ENCODE measurements at places on chromosomes 3 and 15.
A peak's percentile ranks its signal among the peaks of the same experiment; 100 is the strongest.

GRCh38 chr3:30260762-30261161, 345.6 kb upstream of the TGFBR2 start:
- DNase-seq: no peak

DNA sequence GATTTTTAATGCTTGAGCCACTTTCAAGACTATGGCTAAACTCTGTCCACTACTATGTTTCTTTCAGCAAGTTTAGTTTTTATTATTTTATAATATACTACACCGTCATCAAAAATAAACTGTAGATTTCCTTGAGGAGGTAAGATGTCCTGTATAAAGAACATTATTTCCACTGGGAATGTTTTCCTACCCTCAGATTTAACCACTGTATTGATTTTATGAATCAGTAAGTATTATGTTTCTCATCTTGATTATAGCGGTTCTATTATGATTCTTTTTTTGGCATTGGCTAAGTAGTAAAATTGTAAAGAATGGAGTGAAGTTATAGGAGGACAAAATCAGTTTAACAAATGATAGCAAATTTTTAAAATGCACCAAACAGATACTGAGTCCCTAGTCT, 44.4 kb downstream of the ADAM10 start:
- peak; percentile 27 for DNase-seq

DNA sequence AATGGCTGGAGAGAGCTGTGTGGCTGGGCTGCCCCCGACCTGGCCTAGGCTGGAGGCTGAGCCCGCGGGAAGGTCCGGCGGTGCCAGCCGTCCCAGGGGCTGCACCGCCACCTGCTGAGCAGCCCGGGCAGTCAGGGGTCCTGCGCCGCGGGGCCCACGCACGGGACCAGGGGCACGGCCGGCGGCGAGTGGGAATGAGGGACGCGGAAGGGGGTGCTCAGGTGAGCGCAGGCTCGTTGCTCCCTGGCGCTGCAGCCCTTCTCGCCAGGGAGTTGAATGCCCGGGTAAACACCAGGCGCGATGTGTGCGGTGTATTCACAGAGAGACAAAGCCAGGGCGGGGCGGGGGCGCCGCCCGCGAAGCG, 666 bp upstream of the SEMA3F start:
- no peak for DNase-seq

GRCh38 chr3:119826711-119827608, 45.1 kb downstream of the NR1I2 start:
- DNase-seq: peak; percentile 59

DNA sequence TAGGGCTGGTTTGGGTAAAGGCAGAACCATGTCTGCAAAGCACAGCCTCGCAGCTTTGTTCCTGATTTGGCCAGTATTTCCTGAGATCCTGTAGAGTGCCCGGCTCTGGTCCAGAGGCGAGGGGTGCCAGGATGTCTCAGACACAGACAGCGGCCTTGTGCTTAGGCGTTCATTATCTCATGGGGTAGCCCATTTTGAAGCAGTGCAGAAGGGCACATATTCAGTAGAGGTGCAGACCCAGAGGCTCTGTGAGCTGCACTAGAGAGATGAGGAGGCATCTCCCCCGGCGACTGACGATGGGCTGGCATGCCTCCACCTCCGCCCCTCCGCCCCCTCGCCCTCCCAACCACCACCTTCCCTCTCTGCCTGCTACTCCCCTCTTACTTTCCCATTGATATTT, 170.3 kb downstream of the CHDH start:
- no peak for DNase-seq

DNA sequence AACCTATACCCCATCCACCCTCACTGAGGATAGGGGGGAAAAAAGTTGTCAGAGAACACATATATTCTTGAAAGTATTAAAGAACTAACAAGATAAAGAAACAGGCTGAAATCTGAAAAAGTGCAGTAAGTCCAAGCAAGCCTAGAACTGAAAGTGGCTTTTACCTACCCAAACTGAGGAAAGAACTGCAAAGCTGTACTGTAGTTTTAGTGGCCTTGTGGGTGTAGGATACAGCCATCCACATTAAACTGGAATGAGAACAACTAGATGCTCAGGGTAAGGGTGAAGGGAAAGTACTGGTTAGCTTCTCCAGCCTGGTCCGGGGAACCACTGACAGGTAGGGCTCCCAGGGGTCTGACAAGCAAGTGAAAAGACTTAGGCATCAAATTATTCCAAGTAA, 10.1 kb downstream of the UBP1 start:
- no peak for DNase-seq

GRCh38 chr3:38548154-38548931, 52.2 kb downstream of the EXOG start:
- DNase-seq: no peak

DNA sequence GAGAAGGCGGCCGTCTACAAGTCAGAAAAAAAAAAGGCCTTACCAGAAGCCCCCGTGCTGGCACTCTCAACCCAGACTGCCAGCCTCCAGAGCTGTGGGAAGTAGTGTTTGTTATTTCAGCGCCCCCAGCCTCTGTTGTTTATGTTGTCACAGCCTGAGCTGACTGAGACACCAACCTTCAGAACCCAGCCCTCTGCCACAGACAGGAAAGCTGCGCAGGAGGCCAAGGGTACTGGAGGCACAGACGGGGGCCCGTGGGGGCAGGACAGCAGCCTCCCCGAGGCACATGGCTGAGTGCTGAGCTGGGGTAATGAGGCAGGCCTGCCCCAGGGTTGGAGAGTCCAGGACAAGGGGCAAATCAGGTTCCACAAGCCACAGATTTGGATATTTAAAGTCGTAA, 33.7 kb downstream of the HCN4 start:
- DNase-seq: no peak

DNA sequence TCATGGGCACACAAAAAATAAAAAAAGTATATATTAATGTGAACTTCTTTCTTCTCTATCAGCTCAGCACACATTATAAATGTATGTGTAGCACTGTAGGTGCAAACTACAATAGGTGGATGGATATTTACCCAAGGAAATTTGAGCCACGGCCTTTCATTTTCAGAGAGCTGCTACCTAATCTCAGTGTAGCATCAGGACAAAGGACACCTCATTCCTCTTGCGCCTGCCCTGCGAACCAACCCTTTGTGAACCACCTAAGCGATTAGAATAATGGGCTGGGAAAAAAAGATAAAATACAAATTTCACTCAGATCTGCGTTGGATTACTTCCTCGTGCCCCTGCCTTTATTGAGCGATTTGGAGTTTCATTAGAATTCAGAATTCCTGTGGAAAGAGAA, 263.2 kb downstream of the NR2F2 start:
- no peak for DNase-seq

GRCh38 chr3:177141899-177142646, 55.2 kb downstream of the TBL1XR1 start:
- DNase-seq: no peak

- DNase-seq: no peak
Observed at GRCh38 chr3:150723946-150724345, 20.2 kb upstream of the ERICH6 start.

GRCh38 chr15:50819344-50819743, 53.8 kb upstream of the SPPL2A start:
- no peak for DNase-seq

- DNase-seq: peak; percentile 80
Observed at GRCh38 chr3:45647148-45647619, 42.0 kb upstream of the SACM1L start.

GRCh38 chr15:41020311-41020710, 67.0 kb downstream of the CHAC1 start:
- DNase-seq: no peak

GRCh38 chr3:187983484-187984124, 170.4 kb upstream of the LPP start:
- DNase-seq: no peak

GRCh38 chr3:187880441-187880840, 135.2 kb upstream of the BCL6 start:
- DNase-seq: no peak

GRCh38 chr3:113423699-113424098, 17.6 kb downstream of the CFAP44 start:
- no peak for DNase-seq
